ENCODE measurements at places on chromosomes 6 and 20.

DNA sequence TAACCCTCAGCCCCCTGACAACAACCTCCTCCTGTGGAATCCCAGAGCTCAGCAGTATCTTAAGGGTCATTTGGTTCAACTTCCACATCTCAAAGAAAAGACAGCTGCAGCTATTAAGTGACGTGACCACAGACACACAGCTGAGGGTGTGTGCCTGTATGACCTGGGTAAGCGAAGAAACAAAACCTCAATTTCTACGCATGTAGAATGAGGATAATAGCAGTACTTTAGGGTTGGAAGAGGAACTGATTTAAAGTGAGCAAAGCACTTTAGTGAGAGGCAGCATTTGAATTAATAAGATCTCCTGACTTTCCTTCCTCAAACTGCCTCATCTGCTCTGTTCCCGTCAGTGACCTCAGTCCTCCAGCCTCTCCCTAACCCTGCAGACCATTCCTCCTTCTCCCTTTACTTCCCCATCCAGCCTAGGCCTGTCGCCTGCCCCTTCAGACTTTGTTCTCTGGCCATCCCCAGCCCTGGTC lies 6.8 kb upstream of the ARMC2 start:
- DNase-seq = no peak

DNA sequence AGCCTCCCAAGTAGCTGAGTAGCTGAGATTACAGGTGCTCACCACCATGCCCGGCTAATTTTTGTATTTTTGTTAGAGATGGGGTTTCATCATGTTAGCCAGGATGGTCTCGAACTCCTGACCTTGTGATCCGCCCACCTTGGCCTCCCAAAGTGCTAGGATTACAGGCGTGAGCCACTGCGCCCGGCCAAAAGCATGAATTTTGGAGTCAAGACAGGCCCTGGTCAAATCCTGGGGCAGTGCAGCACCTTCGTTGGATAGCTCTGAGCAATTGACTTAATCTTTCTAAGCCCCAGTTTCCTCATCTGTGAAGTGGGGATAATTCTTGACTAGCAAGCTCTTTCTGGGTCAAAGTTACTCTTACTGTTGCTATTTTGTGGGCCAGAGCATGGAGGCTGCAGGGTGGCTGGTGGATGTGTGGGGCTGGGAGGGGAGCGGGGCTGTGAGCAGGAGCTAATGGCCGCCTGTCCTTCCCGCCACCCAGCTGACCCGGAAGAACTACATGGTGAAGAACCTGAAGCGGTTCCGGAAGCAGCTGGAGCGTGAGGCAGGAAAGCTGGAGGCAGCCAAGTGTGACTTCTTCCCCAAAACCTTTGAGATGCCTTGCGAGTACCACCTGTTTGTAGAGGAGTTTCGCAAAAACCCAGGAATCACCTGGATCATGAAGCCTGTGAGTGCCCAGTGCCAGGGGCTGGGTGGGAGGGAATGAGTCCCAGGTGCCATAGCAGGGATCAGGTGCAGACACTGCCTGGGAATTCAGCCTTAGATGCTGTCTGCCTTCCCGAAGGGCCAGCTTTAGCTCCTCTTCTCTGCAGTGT lies 39.0 kb downstream of the TTLL9 start:
- DNase-seq = no peak

GRCh38 chr20:43717616-43717995 lies 9.2 kb downstream of the GTSF1L start:
- DNase-seq = no peak

- no peak for DNase-seq
Observed at GRCh38 chr6:25619217-25619616, 32.8 kb upstream of the SCGN start.

DNA sequence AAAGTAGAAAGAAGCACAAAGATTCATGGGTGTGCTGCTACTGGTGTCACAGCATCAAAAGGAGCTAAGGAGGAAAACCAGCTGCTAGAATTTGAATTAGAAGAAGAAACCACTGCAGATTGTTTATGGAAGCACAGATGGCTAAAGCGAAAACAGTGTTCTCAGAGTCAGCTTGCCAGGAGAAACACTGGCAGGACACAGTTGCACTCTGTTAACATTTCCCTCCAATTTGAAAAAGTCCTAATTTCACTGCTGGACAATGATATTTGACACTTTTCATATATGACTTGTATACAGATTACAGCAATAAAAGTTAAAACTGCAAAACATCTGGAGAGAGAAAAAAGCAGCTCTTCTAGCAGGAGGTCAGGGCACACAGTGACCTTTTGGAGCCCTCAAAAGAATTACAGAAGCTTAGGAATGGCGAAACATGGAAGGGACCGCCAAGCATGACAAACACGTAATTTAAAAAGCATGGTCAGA lies 314.5 kb downstream of the COL12A1 start:
- no peak for DNase-seq
